ENCODE measurements at places on chromosomes 2 and 18.

DNA sequence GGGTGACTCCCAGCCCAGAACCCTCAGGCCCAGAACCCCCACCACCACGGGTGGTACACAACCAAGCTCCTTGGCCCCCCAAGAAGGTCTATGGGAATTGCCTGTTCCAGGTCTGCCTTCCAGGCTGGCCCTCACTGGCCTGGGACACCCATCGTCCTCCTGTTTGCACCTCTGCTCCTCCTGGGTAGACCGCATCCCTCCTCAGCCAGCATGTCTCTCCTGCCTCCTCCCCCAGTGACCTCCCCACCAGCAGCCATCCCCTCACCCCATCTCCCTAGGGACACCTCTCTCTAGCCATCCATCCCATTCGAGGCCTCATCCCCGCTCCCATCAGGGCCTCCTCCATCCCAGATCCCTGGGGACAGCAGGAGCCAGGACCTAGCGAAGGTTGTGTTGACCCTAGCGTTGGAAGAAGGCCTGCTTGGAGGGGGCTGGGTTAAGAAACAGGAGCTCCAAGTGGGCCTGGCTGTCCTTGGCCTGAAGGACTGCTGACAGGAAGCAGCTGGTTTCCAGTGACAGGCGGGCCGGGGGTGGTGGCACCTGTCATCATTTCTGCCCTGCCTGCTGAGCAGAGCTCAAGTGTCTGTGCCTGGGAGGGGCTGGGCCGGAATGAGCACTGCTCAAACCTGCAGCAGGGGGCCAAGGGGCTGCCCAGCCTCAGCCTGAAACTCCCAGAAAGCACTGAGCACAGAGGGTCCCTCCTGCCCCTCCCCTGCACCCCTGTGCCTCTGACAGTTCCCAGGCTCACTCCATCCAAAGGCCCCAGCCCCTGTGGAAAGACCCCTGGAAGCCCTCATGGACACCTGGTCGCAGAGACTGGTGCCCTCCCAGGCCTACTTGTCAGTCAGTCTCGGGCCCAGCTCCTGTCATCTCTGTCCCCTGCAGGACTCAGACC, 96.0 kb upstream of the OTOS start:
- no peaks in the 10 kb centered on the region for H3K27me3 ChIP-seq
- H3K36me3 ChIP-seq, result no peaks in the 10 kb centered on the region
- H3K4me3 ChIP-seq, result no peak overlapping the region
- peaks cover 37% of the 10 kb centered on the region for H3K4me1 ChIP-seq

GRCh38 chr18:54607213-54608027, 16.4 kb downstream of the DYNAP start:
- peaks cover 13% of the 10 kb centered on the region for H3K27me3 ChIP-seq
- peaks cover 9% of the 10 kb centered on the region for H3K4me1 ChIP-seq
- no peaks in the 10 kb centered on the region for H3K36me3 ChIP-seq
- H3K4me3 ChIP-seq, result peak overlapping the region; percentile 20
- no peak overlapping the region for H3K27ac ChIP-seq
- no peak for DNase-seq

DNA sequence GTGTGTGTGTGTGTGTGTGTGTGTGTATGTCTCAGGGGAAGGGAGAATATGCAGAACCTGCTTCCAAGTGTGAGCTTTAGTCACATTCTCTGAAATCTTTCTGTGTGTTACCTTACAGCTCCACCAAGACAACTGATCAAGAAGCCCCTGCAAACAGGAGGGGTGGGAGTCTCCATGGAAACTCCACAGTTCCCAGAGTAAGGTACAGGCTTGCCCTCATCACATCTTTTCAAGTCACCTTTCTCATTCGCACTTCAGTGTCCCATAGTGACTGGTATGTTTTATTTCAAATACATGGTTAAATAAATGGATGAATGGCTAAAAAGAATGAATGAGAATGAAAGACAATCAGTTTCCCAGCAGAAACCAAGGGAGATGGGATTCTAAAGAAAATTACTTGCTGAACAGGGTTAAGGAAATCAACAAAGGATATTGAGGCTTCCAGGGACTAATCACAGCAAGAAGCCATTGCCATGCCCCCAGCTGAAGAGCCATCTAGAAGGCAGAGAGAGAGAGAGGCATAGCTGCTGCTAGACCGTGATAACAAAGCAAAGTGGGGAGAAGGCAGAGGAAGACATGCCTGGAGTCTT, 987.2 kb upstream of the CELF4 start:
- no peak overlapping the region for H3K4me3 ChIP-seq
- H3K4me1 ChIP-seq, result no peaks in the 10 kb centered on the region
- no peak overlapping the region for H3K27ac ChIP-seq

- H3K36me3 ChIP-seq, result no peaks in the 10 kb centered on the region
- H3K4me1 ChIP-seq, result peaks cover 2% of the 10 kb centered on the region
- no peak overlapping the region for H3K27ac ChIP-seq
- no peak overlapping the region for H3K4me3 ChIP-seq
- H3K27me3 ChIP-seq, result peaks cover 23% of the 10 kb centered on the region
- DNase-seq, result no peak
Observed at GRCh38 chr2:33678436-33678835, 79.3 kb upstream of the FAM98A start.
